ENCODE measurements at places on chromosomes 7 and 10. TPM values are rescaled to one million over a fixed set of nuclear protein-coding genes. Genes with fewer than 3 reads are reported as not detected.

DNA sequence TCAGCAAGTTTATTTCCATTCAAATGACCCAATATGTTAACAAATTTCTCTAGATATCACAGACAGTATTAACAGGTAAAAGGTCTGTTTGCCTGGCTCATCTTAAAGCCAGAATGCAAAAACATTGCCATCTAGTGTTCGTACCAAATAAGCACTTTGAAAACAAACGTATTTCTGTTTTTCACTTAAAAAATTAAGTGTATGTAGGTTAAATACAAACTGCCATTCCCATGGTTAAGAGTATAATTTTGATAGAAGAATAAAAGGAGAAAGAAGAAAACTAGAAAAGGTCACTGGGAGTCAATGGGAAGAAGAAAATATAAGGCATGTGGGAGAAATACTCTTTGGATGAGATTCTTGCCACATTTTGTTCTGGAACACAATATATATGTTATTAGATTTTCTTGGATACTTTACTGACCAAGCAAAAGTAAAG is 51.0 kb downstream of the ORC5 start:
- DNase-seq: peak; percentile 22

DNA sequence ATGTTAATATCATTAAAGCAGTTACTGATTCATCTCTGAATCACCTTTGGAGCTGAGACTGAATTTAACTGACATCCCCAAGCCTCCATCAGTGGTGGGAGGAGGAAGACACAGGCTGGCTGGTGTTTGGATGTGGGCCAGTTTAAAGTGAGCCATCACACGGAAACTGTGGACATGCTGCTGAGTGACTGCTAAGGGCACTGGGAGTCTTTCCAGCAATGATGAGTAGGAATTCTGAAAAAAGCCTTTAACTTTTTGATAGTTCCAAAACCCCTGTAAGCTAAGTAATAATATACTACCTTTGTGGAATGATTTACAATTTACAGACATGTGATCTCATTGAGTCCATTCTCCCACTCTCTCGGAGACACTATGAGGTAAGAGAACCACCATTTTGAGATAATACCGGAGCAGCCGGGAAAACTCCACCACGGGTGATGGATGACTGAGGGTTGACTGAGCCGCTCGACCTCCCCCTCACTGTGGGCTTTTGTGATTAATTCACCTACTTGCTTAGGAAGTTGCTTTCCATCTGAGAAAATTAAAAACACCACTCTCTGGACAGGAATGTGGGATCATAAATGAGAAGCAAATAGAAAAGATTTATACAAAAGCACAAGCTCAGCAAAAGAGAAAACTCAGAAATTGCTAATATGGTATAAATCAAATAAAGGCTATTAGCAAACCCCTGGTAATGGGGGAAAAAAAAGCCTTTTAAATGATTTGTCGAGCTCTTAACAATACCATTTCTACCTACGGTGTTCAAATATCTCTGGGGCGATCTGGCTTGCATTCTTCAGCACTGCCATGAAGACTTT is 194.8 kb downstream of the FANK1 start:
- DNase-seq: peak; percentile 83

DNA sequence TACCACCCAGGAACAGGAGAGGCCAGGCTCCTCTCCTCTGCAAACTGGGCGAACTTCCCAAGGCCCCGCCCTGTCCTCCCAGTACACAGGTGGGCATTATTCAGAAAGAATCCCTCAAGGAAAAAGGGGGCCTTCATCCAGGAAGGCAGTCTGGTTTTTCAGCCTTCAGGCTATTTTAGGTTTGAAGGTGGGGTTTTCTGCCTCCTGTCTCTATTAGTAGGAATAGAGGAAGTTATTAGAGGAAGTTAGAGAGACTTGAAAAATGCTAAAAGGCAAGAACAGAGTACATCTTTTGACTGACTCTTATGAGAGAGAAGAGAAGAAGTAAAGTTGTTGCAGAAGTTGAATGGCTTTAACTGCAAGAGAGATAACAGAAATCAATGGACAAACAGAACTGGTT is 250.9 kb upstream of the SORCS1 start:
- DNase-seq: no peak

DNA sequence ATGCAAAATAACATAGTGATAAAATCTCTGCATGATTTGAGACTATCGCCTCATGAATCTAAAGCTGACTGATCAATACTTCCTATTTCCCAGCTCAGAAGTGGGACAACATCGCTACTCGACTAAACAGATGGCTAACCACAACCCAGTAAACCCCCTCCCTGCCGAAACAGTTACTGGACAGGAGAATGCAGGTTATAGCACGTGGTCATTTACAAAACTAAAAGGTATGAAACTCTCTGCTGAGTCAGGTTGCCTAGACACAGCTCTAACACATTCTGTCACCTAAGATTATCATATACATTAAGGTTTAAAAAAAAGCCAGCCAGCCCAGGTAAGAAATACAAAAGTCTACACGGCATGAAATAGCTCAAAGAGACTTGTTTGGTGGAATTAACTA is 64.0 kb downstream of the CTBP2 start:
- peak; percentile 13 for DNase-seq

GRCh38 chr10:112728997-112729396 is 221.1 kb upstream of the TCF7L2 start:
- no peak for DNase-seq

CPEB3 gene
- total RNA-seq: 2.8 TPM

- no peak for DNase-seq
Observed at GRCh38 chr7:18886832-18887231, 230.6 kb downstream of the TWIST1 start.

FGL2 gene
- not detected for total RNA-seq

PRKAR2B gene
- 0.15 TPM for total RNA-seq

GRCh38 chr7:152336754-152337368 is 98.9 kb downstream of the KMT2C start:
- peak; percentile 58 for DNase-seq

All from MCF 10A (cell line).